ENCODE measurements at places on chromosomes 12 and 14.

DNA sequence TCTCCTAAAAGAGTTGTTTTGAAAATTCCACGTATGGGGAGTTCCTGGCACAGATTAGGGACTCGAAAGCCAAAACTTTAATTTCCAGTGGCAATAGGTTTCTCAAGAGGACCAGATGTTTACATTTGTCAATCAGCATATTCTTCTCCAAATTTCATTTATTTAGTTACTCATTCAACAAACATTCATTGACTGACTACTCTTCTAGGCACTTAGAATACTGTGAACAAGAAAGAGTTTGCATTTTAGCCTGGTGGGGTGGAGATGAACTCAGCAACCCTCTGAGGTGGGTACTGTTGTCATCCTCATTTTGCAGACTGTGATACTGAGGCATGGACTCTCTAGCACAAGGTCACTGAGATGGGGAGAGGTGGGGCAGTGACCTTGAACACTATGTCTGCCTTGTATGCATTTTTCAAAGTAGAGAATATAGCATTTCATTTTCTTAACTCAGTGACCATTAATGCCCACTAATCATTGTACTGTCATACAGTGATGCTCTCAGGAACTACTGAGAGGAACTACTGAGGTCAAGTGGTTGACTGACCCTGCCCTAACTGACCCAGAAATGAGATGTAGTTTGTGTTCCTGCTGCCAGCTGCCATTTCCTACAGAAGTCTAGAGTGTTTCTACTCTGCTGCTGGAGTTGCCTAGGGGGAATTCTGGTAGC is 2.2 kb downstream of the L3HYPDH start:
- no peak for DNase-seq

GRCh38 chr12:48536602-48537001 is 11.2 kb downstream of the OR8S1 start:
- no peak for DNase-seq

DNA sequence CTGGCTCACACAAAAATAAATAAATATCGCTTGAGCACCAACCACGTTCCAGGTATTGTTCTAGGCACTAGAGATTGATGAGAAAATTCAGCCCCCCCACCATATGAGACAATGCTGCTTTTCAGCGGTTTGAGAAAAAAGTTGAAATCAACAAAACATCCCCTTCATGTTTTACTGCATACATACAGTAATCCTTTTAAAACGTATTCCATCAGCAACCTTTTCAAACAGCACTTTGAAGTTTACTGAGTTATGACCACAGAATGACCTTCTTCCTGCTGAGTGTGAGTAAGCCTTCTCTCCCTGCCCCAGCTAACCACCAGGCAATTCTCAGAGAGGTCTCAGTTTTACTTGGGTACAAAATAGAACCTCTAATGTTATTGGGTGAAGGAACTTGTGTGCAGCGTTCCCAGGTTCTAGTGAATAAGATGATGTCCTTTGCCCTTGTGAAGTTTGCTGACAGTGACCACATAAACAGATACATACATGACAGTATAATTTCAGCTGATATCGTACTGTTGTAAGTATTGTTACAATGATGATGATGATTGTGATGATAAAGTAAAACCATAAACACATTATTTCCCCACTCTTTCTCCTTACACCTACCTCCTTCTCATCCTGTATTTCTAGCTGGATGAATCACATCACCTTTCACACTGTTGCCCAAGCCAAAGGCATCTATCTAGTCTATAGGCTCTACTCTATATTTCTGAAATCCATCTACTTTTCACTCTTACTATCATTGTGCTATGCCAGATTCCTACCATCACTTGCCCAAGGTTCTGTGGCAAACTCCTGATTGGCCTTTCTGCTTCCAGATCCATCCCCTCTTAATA is 124.4 kb upstream of the KRR1 start:
- no peak for DNase-seq

GRCh38 chr14:27075503-27075902 is 477.7 kb upstream of the NOVA1 start:
- no peak for DNase-seq

DNA sequence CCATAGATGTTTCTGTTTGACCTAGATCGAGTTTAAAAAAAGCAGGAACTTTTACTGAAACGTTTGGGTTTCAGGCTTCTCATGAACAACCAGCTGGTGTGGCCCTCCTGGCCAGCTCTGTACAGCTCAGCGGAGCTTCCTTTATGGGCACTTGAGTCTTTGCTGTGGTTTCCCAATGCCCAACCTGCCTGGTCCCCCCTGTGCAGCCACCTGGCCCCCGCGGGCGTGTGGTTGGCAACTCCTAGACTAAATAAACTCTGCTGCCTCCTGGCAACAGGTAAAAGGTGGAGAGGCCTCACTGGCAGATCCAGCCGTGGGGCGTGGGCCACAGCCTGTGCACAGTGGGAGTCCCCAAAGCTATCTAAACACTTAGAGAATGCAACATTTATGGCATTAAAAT is 38.7 kb downstream of the ADGRD1 start:
- peak; percentile 61 for DNase-seq
